ENCODE measurements at places on chromosomes 2 and 18. TPM values are rescaled to one million over a fixed set of nuclear protein-coding genes. Genes with fewer than 3 reads are reported as not detected.

- H3K36me3 ChIP-seq, result no peaks in the 10 kb centered on the region
- H3K27ac ChIP-seq, result no peak overlapping the region
- H3K27me3 ChIP-seq, result no peaks in the 10 kb centered on the region
- no peak for DNase-seq
Observed at GRCh38 chr2:15584767-15585469, 6.8 kb upstream of the DDX1 start.

DNA sequence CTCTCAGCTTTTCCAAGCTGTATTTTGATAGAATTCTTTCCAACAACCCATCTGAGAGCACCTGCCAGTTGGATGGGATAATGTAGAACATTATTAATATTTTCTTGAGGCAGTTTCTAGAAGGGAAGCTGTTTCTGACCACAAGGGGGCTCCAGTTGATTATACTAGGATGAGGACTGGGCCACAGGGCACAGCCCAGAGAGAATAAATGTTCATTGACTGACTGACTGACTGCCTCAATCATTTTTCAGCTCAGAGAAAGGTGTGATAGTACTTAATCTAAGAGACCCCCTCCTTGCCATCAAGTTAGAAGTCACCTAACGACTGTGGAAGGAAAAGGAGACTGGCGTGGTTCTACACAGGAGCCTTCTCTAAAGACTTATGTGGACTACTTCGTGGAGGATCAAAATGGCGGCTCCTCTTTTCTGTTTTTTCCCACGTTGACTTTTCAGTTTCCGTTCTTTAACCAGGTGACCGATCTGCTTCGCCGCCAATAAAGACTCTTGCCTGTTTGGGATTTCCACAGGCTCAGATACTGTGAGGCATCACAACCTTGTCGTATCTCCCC lies 31.9 kb upstream of the CREG2 start:
- H3K4me3 ChIP-seq, result no peak overlapping the region
- H3K4me1 ChIP-seq, result no peaks in the 10 kb centered on the region
- no peak for DNase-seq

GRCh38 chr2:109258376-109258775 lies 129.4 kb downstream of the SH3RF3 start:
- no peaks in the 10 kb centered on the region for H3K27me3 ChIP-seq
- H3K36me3 ChIP-seq, result no peaks in the 10 kb centered on the region
- H3K4me3 ChIP-seq, result no peak overlapping the region
- H3K27ac ChIP-seq, result no peak overlapping the region
- H3K4me1 ChIP-seq, result no peaks in the 10 kb centered on the region

Gene THUMPD2
- total RNA-seq, result 17.4 TPM

Gene ATOH8
- not detected for total RNA-seq
